Fibroblast of the aortic adventitia (primary cell): ENCODE measurements at places on chromosomes 3 and 15.

- DNase-seq = no peak
These were observed 7.5 kb upstream of the CADPS start for GRCh38 chr3:62882676-62883200.

- peak; percentile 78 for DNase-seq
These were observed 2.2 kb upstream of the BNIP2 start for GRCh38 chr15:59691194-59691805.

DNA sequence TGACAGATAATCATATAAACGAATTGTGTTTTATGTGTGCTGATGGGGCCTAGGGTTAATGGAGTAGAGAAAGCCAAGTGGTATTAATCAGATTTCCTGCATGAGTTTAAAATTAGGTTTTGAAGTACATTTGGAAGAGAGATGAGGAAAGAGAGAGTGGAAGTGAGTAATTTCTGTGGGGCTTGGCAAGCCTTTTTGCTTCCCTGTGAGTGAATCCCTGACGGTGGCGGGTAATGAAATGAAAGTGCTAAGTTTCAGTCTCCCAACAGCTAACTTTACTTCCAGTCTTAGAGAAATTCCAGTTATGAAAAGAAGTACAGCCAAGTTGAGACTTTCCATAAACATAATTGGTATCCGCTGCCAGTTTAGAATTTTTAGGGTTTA, 139.4 kb downstream of the BBX start:
- DNase-seq = peak; percentile 86

DNA sequence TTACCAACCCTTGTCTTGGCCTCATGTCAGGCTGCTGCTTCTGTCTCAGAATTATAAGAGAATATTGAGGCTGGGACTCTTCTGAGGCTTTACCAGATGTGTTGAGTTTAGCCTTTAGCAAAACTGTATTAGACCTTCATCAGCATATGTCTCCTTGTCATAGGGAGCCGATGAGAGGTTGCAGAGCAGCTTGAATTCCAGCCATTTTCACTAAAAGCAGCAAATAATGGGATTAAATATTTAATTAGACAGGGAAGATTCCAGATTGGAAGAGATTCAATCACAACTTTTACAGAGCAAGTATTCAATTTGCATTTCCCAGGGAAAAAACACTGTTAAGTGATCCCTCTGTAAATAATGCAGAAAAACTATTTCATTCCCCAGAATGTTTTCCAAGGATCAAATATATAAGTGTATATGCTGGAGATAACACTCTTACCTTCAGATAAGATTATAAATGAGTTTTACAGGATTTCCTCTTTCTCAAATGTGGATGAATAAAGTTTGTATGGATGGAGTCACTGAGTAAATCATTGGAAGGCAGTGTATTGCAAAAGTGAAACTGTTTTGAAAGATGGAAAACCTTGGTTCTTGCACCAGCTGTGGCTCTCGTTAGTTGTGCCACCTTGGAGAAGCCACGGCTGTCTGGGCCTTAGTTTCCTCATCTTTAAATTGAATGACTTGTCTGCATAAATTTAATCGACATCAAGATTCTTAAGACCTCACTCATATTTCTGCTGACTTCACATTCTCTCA, 466.4 kb upstream of the SGO1 start:
- DNase-seq = no peak

DNA sequence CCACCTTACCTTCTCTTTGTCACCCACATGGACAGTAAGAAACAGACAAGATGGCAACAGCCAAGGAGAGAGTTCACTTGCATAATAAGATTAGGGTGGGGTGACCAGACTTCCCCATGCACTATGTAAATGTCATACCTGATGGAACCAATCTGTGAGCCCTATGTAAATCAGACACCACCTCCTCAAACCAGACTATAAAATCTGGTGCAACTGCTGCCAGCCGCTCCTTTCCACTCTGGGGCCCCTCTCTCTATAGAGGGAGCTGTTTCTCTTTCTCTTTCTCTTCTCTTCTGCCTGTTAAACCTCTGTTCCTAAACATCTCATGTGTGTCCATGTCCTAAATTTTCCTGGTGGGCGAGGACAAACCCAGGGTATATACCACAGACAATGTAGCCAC, 405.5 kb upstream of the CNTN4 start:
- no peak for DNase-seq

DNA sequence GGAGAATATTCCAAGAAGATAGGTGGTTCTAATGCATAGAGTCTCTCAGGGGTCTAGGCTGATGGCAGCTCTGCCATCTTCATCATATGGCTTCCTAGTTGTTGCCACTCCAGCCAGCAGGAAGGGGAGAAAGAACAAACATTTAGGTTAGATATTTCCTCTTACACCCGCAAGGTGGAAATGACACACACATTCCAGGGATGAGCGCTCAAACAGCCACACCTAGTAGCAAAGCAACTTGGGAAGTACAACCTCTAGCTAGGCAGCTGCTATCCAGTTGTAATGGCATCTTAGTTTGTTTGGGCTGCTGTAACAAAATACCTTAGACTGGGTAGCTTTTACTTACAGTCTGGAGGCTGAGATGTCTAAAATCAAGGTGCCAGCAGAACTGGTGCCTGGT, 51.9 kb upstream of the ADAMTSL3 start:
- no peak for DNase-seq

DNA sequence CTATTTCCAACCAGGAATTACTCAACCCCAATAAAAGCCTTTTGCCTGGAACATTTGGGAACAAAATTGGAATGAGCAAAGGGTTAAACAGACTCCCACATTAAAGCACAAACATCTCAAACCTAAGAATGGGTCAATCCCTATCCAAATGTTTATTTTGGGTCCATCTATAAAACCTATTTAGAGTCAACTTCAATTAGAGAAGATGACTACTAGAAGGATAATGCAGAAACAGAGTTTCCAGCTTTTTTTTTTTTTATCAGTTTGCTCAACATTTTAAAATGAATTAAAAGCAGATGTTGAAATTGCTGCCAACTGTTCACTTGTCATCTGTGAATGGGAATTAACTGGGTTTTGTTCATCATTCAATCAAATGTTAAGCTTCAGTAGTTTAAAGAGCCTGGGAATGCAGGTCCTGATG, 4.1 kb upstream of the TBC1D23 start:
- peak; percentile 69 for DNase-seq

- no peak for DNase-seq
These were observed 4.1 kb upstream of the SFMBT1 start for GRCh38 chr3:53049987-53050386.

GRCh38 chr15:101338502-101339057, 43.5 kb upstream of the SNRPA1 start:
- DNase-seq = no peak

DNA sequence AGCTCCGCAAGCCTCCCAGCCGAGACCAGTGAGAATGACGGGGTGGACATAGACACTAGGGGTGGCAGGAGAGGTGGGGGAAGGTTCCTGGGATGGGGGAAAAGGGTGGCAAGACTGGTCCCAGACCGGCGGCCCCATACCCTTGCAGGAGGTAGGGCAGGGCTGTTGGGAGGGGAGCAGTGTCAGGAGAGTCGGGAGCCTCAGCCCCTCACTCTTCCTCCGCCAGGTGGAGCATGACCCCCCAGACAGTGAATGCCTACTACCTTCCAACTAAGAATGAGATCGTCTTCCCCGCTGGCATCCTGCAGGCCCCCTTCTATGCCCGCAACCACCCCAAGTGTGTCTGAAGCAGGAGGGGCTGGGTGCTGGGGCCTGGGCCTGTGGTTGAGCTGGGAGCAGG, 8.7 kb upstream of the PSMD2 start:
- DNase-seq = no peak

DNA sequence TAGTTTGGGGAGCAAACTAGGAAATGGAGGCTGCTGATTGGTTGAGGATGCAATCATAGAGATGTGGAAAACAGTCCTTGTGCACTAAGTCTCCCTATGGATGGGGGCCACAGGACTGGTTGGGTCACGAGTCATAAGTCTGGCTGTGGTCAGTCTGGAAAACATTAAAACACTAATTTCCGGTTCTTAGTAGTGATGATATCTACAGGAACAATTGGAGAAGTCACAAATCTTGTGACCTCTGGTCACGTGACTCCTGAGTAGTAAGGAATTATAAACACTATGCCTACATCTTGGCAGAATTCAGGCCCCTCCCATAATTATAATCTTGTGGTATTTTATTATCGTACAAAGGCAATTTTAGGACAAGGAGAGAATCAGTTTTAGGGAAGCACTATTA, 317.3 kb upstream of the ARPP21 start:
- DNase-seq = peak; percentile 9

- DNase-seq = no peak
These were observed 26.5 kb upstream of the GYG1 start for GRCh38 chr3:148964809-148965208.

DNA sequence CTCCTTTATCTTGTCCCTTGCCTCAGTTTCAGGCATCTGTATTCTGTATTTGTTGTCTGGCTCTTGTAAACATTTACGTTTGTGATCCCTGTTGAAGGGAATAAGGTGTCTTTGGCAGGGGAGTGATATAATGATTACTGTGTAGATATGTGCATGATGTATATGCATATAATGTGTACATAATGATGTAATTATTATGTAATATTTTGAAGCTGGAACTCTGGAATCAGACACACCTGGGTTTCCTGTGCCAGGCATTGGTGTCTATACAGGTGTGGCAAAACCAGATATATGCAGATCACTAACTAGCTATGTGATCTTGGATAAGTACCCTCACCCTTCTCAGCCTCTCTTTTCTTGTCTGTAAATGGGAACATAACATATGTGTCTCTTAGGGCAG, 241.2 kb upstream of the FEZF2 start:
- no peak for DNase-seq

- DNase-seq = no peak
These were observed 5.8 kb downstream of the LTK start for GRCh38 chr15:41507820-41508290.

DNA sequence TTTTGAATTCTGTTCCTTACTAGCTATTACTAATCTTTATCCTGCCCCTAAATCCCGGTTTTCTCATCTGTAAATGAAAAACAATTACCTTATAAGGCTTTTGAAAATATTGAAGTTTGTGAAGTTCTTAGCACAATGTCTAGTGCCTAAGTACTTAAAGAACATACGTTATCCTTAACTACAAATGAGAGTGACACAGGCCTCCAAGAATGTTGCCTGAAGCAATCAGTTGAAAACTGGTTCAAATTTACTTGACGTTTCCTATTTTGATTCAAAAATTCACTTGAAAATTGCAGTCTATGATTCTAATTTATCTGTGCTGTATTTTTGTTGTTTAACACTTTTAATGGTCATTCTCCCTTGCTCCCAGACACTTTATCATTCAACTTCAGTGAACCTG, 3.2 kb downstream of the SENP7 start:
- peak; percentile 38 for DNase-seq

- DNase-seq = no peak
These were observed 175.8 kb downstream of the XXYLT1 start for GRCh38 chr3:195095035-195095703.
